Dorsolateral prefrontal cortex (tissue), 122 donors: ENCODE measurements at places on chromosomes 7 and 10.

GRCh38 chr7:2814186-2814945, 29.7 kb downstream of the GNA12 start:
- no peak for DNase-seq

GRCh38 chr7:118288098-118288497, 63.6 kb downstream of the ANKRD7 start:
- no peak for DNase-seq

DNA sequence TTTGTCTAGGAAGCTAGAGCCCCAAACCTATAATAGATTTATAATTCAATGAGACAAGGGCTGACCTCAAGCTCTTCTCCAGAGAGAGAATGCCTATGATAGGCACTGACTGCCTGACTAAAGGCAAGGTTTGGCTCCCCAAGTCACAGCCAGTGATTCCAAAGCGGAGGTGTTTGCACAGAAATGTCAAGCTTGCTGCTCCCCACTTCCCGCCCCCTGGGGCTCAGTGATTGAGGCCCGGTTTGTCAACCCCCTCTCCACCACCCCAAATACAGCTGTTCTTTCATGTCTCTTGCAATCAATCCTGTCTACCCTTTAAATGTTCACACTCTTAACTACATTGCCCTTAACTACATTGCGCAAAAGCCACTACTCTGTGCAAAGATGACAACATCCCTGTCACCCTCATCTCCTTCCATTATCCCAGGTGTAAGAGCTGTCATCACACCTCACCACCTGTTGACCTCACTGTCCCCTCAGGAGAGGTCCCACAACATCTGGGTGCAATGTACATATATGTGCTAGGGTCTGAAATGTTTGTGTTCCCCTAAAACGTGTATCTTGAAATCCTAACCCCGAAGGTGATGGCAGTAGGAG, 58.0 kb downstream of the NUDCD3 start:
- no peak for DNase-seq

DNA sequence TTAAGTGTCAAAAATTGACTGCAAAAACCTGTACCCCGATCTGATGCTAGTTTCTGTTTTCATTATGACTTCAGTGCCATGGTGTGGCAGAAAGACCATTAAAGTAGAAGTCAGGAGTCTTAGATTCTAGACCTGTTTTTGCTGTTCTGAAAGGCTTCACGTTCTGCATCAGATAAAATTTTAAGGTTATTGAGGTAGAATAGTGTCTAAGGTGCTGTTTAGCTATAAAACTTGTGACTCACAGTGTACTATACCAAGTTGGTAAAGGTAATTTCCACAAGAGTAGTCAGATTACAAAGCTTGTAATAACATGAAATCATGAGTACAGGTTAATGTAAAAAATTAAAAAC, 38.6 kb downstream of the ZNRF2 start:
- DNase-seq, result no peak

DNA sequence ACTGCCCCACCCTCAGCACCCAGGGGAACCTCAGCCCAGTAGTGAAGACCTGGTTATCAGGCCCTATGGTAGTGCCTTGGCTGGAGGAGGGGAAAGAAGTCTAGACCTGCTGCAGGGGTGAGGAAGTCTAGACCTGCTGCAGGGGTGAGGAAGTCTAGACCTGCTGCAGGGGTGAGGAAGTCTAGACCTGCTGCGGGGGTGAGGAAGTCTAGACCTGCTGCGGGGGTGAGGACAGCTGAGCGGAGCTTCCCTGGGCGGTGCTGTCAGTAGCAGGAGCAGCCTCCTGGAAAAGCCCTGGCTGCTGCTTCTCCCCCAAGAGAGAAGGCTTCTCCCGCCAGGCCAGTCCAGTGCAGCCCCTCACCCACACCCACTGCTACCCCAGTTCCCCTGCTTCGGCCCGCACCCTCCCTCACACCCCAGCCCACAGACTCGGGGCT, 6.3 kb downstream of the NOS3 start:
- no peak for DNase-seq

- no peak for DNase-seq
Observed at GRCh38 chr7:2461268-2462026, 14.8 kb downstream of the GRIFIN start.

- no peak for DNase-seq
Observed at GRCh38 chr7:7607010-7607409, 33.5 kb upstream of the UMAD1 start.

DNA sequence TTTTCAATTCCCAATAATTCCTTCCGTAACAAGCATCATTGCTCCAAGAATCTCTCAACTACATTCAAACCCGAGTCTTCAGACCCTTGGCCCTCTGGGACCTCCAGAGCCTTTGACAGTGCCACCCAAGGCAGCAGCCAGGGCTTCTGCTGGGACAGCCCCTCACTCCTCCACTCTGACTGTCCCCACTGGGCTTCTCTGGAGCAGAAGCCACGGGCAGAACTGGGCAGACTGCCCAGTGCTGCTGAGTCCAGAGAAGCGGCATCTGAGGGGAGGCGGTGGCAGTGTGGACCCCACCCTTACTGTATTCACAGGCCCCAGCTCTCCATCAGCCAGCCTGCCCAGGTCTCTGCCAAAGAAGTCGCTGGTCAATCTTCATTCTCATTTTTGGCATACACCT, 8.8 kb downstream of the CYREN start:
- no peak for DNase-seq

- no peak for DNase-seq
Observed at GRCh38 chr7:133761443-133761842, 365.7 kb upstream of the LRGUK start.

DNA sequence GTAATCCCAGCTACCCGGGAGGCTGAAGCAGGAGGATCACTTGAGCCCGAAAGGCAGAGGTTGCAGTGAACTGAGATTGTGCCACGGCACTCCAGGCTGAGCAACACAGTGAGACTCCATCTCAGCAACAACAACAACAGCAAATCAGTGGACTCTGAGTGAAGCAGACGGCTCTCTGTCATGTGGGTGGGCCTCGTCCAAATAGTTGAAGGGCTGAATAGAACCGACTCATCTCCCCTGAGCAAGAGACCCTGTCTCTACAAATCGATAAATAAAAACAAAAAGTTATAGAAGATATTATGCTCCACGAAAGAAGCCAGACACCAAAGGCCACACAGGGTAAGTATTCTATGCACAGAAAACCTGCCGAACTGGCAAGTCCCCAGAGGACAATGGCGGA, 45.9 kb downstream of the UNCX start:
- DNase-seq, result no peak

DNA sequence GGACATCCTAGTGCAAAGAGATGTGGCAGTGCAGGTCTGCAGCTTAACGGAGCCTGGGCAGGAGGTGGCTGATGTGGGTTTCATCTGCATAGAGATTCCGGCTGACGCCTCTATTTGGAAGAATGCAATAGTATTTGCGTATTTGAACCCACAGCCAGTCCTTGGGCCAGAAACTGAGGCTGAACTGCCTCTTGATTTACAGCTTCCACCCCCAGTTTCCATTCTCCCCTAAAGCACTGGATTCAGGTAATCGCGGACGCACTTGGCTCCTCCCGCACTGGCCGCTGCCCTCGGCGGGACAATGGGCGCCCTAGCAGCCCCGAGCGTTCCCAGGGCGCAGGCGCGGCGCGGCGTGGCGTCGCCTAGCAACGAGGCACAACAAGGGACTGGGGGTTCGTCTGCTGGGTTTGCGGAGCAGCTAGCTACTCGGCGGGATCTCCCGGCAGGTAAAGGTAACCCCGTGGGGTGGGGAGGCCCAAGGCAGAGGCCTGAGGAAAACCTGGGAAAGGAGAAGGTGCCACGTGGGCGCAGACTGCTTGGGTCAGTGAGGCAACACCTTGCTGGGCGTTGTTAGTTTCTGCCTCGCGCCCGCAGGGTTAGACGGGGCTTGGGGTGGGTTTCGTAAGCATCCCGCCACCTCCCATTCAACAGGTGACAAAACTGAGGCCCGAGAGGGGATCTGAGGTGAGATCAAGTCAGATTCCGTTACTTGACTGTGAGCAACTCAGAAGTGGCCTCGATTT, at the start of gene ARMC3:
ARMC3 (plus strand) TSS at position 393 of the 743 bp plus-strand sequence. CDS start 3,944 bp downstream, outside the sequence.
- peak; percentile 67 for DNase-seq

DNA sequence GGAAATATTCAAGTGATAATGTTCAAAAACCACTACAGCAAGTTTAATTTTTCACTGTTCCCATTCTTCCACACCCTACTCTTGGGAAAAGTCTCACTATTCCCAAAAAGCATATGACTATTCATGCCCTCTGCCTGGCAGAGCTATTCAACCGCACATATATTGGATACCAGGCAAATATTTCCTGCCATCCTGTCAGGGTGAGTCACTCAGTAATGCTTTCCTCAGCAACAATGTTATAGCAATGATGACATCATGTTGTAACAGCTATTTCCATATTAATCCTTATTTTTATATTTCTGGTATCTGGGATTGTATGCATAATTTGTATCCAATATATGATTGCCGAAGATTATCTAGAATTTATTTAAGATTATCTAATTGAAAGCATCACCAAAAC, 114.0 kb upstream of the PLXDC2 start:
- no peak for DNase-seq

DNA sequence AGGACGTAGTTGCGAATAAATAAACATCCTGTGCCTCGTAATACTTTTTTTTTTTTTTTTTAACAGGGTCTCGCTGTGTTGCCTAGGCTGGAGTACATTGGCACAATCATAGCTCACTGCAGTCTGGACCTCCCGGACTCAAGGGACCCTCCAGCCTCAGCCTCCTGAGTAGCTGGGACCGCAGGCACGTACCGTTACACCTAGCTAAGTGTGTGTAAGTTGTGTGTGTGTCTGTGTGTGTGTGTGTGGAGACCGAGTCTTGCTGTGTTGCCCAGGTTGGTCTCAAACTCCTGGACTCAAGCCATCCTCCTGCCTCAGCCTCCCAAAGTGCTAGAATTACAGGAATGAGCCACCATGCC, 573 bp upstream of the PON2 start:
- DNase-seq, result no peak

GRCh38 chr7:148927123-148928045, 43.3 kb upstream of the EZH2 start:
- DNase-seq, result no peak

GRCh38 chr10:47056247-47056510, 145.0 kb downstream of the PTPN20 start:
- DNase-seq, result no peak
